Stimulated activated CD4-positive, alpha-beta T cell treated with anti-CD3 and anti-CD28 coated beads, Interleukin-1b, Interleukin-23, amount 100 ng/mL, for 1 hour (primary cell): ENCODE measurements at places on chromosomes 5 and 9.

DNA sequence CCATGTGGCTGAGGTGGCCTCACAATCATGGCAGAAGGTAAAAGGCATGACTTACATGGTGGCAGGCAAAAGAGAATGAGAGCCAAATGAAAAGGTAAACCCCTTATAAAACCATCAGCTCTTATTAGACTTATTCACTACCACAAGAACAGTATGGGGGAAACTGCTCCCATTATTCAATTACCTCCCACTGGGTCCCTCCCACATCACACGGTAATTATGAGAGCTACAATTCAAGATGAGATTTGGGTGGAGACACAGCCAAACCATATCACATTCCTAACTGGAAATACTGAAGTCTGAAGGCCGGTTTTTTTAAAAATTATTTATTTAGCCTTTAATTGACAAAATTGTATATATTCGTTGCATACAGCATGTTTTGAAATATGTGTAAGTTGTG lies 28.5 kb downstream of the FBXL7 start:
- DNase-seq, result no peak

GRCh38 chr9:133992780-133993634 lies 883 bp upstream of the VAV2 start:
- DNase-seq, result peak; percentile 65

- no peak for DNase-seq
These were observed 76.4 kb upstream of the RPS23 start for GRCh38 chr5:82354543-82354942.

GRCh38 chr5:156329171-156329611 lies 2.2 kb downstream of the SGCD start:
- DNase-seq, result no peak

DNA sequence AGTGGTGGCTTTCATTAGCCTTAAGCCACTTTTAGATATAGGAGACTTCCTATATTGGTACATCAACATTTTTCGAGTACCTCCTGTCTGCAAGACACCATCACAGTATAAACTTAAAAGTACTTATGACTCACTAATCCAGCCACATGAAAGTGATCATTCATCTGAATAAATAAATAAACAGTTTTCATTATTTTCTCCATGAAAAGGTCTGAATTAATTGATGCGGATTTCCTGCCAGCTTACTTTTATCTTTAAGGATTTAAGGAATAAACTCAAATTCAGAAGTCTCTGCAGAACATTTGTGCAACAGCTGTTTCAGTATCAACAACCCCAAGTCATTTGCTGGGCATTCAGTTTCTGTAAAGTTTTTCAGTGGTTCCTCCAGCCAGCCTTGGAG lies 4.0 kb downstream of the SAP30L start:
- no peak for DNase-seq

- DNase-seq, result no peak
These were observed 3.9 kb downstream of the FAM13B start for GRCh38 chr5:138028971-138029365.

DNA sequence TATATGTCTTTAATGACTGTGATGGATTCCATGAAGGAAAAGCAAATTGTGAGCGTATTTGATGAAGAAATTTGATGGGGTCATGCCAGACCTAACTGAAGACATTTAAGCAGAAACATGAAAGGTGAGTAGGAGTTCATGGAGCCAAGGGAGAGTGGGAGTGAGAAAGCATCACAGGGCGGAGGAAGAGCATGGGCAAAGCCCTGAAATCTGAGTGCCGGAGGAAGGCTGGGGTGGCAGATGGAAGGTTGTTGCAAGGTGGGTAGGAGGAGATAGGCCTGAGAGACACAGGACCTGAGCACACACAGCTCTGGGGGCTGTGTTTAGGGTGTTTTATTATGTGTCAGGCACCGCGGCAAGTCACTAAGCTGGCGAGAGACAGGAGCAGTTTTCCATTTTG lies 100.3 kb upstream of the SPOCK1 start:
- DNase-seq, result no peak

DNA sequence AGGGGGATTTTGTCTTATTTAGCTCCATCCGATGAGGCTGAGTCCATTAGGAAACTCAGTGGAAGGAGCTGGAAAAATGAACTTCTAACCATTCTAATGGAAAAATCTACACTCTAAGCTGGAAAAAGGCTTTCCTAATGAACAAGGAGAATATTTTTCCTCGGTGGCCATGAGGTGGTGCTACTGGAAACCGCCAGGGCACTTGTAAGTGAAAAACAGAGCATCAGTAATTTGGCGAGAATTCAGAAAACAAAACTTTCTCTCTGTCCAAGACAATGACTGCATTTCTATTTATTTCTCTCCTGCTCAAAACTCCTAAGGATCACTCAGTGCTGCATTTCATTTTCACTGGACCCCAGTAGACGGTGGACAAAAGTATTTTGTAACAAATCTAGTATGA lies 237.6 kb downstream of the TENT4A start:
- no peak for DNase-seq

- peak; percentile 2 for DNase-seq
These were observed 25.8 kb upstream of the HSD17B3 start for GRCh38 chr9:96327694-96328352.

GRCh38 chr9:85742597-85742936 lies 813 bp upstream of the AGTPBP1 start:
- no peak for DNase-seq

DNA sequence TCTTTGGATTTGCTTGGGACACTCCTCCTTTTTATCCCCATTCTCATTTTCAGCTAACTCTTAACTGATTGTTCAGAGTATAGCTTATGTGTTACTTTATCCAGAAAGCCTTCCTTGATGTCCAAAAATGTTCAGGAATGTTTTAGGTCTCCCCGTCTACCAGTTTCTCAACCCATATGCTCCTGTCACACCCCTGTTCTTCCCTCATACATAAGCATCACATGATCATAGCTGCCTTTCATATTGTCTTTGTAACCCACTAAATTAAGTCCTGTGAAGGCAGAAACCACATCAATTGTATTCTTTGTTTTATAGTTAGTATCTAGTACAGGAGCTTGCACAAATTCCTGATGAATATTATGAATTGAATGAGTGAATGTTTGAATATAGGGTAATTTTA lies 321.9 kb upstream of the ACTBL2 start:
- no peak for DNase-seq

- DNase-seq, result no peak
These were observed 159.4 kb downstream of the SIL1 start for GRCh38 chr5:139038613-139039305.

DNA sequence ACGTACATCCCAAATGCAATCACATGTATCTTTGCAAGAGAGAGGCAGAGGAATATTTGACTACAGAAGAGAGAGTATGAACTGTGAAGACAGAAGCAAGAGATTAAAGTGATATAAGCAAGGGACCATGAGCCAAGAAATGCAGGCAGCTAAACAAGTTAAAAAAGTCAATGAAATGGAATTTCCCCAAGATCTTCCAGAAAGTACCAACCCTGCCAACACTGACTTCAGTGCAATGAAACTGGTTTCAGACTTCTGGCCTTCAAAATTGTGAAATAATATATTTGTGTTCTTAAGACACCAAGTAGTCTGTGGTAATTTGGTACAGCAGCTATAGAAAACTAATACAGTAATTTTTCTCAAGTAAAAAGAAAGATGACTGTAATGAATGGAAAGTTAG lies 20.9 kb downstream of the FOXI1 start:
- DNase-seq, result no peak

DNA sequence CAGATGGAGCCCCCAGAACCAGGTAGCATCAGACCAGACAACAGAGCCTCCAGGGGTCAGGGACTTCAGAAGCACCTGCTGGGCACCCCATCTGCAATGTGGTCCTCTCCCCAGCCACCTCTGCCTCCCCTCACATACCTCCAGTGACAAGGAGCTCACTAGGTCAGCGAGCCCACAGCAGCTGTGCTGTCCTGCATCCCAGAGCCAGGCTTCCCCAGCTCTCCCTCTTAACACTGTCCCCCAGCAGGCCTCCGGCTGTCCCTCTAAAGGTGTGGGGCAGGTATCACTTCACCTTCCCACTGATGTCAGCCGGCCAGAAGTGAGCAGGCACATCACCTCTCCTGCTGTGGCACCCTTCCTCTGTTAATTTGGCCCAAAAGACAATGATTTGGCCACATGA lies 83.6 kb downstream of the LMX1B start:
- no peak for DNase-seq

DNA sequence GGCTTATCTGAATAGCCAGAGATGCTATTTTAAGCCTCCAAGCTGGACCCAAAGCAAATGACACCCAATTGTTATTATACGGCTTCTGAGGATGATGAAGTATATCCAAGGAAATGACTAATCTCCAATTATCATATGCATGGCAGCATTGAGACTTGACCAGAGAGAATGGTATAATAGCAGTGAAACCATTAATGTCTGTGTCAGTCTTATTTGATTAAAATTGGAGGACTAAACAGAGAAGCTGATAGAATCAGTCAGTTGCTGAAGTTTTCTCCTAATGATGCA lies 200.5 kb downstream of the EFNA5 start:
- no peak for DNase-seq

DNA sequence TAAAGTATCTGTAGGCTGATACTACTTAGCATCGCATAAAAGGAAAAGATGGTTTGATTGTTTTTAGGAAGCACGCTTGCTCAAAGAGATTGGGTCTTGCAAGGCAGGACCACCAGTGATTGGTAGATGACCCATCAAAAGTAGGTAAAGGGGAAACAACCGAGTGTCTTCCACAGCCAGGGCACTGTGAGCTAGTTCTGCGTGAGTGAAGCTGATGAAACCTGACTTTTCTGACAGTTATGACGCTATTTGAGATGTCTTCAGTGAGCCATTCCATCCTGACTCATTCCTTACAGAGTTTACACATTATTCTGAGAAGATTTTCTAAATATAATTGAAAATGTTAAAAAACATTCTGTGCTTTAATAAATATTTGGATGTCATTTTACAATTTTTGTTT lies 49.7 kb downstream of the BASP1 start:
- DNase-seq, result no peak
